Kidney capillary endothelial cell (primary cell): ENCODE measurements at places on chromosomes 2 and 18.

GRCh38 chr2:218071218-218071937 lies 2.3 kb downstream of the RUFY4 start:
- DNase-seq = no peak

DNA sequence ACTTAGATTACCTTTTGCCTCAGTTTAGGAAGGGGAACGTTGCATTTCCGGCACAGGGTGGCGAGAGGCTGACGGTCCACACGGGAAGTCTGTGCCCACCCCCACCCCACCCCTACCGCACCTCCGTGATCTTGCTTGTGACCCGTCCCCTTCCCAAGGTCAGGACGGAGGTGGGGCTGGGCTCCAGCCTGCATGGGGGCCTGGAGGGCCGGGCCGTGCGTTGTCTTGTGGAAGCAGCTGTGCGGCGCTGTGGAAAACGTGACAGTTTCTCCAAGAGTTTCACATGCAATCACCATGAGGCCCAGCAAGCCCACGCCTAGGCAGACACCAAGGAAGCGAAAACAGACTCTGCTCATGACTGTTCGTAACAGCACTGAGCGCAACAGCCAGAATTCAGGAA lies 76.8 kb upstream of the HDAC4 start:
- DNase-seq = no peak

DNA sequence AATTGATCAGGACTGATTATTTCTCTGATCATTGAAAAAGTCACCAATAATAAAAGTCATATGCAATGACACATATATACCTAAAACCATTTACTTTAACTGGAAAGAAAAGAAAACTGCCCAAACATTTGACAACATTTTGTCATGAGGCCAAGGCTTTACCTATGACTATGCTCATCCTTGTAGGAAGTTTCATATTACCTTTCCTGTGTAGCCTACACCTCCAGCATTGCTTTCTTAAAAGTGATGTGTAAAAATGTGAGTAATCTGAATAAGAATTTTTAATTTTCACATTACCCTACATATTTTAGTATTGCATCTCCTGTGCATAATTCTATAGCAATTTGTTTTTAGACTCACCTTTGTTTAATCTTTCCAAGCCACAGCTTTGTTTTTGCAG lies 419.8 kb upstream of the FIGN start:
- DNase-seq = no peak

DNA sequence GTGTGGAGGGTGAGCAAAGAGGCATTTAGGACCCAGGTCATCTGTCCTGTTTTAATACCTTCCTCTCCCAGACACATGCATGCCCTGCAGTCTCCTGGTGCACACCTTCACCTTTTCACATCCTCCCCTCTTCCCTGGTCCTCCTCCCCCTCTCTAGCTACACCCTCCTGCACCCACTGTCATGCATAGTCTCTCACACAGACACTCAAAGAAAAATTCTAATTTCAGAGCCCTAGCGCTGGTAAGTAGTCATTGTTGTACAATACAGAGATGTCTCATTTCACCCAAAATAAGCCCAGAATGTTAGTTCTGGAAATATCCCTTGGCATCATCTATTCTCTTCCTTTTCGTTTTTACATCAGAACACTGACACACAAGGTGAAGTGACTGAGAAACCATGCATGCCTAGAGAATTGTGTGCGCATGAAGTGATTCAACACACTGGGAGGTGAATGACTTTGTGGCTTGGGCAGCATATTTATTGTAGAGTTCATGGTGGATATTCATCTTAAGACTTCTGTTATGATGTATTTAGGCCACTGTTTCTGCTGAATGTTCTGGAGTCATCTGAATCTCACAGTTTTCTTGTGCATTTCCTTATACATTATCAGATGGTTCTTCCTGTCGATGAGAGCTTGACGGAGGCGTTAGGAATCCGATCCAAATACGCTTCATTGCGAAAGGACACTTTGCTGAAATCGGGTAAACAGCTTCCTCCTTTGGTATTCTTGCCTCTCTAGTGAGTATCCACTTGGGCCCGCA lies 69.9 kb downstream of the COA5 start:
- DNase-seq = no peak

DNA sequence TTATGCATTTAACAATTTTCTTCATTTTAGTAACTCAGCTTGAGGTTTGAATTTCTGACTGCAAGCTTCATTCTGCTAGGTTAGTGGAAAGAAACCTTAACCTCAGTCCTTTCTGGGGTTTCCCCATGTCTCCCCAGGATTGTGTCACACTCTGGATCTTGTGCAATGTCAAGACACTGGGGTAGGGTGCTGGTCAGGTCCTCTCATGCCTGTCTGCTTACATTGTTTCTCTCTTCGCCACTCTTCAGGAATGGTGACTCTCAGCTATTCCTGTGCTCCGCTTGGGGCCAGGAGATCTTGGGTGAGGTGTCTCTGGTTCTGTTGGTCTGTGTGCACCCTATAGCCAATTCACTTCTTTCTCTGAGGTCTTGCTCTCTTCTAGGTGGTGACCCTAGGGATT lies 23.9 kb downstream of the CTLA4 start:
- no peak for DNase-seq

DNA sequence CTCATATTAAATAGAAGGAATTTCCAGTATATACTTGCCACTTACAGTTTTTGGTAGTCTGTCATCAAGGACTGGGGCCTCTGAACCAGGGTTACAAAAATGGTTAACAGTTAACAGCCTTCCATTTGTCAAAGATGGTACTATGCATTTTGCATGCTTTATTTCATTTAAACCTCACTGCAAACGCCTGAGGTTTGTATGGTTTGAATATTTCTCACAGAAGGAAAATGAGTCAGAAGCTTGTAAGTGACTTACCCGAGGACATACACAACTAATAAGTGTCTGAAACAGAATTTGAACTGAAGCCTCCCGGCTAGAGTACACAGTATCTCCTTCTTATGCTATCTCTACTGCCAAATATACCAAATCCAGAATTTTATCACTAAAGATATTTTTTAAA lies 1593.5 kb upstream of the ACVR2A start:
- no peak for DNase-seq

- no peak for DNase-seq
Measured at GRCh38 chr2:106106622-106107508, 87.2 kb downstream of the UXS1 start.

DNA sequence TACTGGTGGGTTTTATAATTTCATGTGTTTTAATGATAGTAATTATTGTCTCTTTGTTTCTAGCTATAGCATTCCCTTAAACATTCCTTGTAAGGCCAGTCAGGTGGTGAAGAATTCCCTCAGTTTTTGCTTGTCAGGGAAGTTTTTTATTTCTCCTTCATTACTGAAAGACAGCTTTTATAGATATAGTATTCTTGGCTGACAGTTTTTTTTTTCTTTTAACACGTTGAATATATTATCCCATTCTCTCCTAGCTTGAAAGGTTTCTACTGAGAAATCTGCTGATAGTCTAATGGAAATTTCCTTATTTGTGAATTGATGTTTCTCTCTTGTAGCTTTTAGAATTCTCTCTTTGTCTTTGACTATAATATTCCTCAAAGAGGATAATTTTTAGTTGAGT lies 46.8 kb downstream of the ASB1 start:
- no peak for DNase-seq

DNA sequence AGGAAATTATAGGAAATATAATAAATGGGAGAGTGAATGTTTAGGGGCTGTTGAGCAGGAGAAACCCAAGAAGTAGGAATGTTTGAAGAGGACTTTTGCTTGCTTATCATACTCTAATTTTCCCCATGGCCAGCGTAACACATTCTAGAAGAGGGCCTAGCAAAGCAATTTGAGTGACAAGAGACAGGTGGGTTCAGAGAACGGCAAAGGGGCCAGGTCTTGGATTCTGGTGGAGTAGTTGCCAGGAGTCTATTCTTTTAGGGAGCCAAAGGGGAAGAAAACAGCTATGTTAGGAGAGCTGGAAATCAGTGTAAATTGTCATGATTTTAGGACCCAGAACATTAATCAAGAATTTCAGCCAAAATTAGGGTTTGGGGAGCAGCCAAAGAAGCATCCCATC lies 96.5 kb downstream of the COL5A2 start:
- DNase-seq = no peak

DNA sequence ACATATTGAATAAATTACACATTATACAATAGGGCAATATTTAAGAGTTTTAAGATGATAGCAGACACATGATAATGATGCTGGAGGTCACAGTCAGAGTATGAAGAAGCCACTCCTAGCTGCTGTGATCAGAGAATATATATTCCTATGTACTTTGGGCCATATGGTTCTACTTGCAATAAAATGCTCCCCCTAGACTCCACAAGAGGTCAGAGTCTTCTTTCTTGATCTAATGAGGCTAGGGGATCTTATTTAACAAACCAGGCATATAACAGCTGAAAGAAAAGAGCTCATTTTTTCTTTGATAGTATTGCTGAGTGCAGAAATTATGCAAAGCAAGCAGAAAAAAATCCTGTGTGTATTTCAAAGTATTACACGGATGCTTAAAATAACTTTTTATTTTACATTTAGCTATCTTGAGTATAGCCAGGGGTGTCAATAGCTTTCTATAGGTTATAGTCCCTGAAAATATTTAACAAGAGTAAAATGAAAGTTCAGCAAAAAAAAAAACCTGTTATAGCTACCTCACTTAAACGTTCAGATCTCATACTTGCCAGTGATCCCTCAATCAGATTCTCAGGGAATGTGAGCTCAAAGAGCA lies 748.7 kb upstream of the CHAC2 start:
- DNase-seq = no peak

GRCh38 chr2:69693059-69693774 lies 48.7 kb upstream of the ANXA4 start:
- no peak for DNase-seq

GRCh38 chr2:16774980-16775898 lies 109.6 kb upstream of the CYRIA start:
- DNase-seq = no peak

GRCh38 chr2:37344453-37345361 lies at the start of gene QPCT:
QPCT (plus strand) TSS chr2:37344630; CDS start chr2:37344732, 102 bp downstream.
- peak; percentile 68 for DNase-seq

DNA sequence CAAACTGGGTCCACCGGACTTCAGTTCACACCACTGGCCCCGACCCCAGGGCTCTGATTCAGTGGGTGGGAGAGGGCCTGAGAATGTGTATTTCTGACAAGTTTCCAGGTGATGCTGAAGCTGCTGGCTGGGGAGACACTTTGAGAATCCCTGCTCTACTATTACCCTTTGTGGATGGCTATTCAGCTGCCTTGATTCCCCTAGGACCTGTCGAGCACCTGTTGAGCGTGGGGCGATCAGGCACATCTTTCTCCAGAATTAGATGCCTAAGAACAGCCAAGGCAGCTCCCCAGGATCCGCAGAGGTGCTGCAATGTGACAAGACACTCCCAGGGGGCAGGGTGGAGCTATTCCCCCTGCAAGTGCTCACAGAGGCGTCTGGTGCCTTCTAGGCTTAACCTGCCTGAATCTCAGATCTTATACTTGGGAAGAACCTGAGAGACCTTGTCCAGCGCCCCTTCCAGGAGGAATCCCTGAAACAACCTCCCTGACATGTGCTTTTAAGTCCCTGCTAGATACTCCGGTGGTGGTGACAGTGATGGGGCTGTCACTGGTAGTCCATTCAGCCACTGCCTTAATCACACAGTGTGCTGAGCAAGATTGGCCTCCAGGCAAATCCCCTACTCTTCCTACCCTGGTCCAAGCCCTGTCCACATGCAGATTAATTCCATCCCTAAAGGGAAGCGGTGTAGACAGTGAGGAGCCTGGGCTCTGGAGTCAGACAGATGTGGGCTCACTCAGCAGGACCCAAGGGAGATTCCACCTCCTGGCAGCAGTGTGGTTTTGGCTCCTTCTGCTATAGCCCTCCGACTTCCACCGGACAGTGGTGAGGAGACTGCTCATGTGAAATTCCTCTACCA lies 43.4 kb upstream of the OTOF start:
- no peak for DNase-seq

DNA sequence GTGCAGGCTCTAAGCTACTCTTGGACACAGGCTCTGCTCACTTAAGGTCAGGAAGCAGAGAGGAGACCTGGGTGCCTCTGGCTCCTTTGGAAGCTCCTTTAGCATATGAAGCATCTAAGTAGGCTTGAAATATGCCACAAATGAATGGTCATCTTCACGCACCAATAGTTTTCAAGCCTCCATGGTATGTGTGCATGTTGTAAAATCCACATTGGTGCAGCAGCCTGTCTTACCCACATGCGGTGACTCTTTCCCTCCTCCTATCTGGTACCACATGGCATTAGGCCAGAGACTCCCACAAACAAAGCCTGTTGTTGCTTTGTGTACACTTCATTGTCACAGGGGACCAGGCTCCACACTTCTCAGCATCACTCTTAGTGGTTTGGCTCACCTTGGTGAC lies 442.2 kb upstream of the RAB12 start:
- DNase-seq = no peak

- peak; percentile 15 for DNase-seq
Measured at GRCh38 chr2:171432969-171433762, 624 bp downstream of the METTL8 start.

DNA sequence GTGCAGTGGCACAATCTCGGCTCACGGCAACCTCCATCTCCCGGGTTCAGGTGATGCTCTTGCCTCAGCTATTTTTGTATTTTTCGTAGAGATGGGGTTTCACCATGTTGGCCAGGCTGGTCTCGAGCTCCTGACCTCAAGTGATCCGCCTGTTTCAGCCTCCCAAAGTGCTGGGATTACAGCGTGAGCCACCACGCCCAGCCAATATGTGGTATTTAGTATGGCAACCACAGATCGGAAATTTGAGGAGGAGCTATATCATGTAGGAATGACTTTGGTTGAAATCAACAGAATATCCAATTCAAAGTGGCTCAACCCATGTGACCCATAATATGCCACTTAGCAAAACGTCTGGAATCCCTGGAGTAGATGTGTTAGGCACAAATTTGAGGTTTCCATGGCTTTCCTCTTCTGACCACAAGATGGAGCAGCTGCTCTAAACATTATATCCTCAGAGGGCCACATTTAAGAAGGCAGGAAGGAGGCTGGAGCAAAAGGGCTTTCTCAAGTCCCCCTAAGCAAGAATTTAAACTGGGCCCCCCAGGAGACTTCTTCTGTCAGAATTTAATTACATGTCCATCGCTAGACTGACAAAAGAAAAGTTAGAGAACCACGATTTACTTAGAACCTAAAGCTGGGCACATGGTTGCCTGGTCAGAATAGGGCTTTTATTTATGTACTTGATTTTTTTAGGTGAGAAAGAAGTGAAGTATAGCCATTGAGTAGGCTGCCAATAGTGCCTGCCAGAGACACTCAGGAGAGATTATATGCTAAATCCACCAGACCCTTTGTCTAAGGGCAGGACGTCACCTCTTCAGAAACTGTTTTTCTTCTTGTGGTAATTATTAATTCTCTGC lies 49.6 kb upstream of the ITSN2 start:
- peak; percentile 72 for DNase-seq

- DNase-seq = peak; percentile 53
Measured at GRCh38 chr2:3536682-3537632, 17.6 kb upstream of the ADI1 start.

GRCh38 chr2:192128655-192129054 lies 66.1 kb downstream of the TMEFF2 start:
- DNase-seq = no peak

DNA sequence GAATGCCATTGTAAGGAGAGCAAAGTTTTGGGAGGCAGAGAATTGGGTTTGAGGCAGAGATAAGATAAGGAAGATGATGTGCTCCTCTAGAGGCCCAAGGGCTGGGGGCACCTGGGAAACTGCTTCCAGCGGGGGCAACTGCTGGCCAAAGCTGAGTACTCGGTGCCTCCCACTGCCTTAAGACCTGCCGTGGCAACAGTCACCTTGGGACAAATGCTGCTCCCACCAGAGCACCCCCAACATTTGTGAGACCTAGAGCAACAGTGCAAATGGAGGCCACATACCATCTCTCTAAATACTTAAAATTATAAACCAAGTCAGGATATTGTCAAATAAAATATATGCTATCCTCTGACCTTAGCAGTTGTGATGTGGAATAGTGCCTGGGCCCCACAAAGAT lies 127.1 kb downstream of the CAPN13 start:
- DNase-seq = no peak
